T-cell (primary cell): ENCODE measurements at places on chromosomes 11 and 22. TPM values are rescaled to one million over a fixed set of nuclear protein-coding genes. Genes with fewer than 3 reads are reported as not detected.

DNA sequence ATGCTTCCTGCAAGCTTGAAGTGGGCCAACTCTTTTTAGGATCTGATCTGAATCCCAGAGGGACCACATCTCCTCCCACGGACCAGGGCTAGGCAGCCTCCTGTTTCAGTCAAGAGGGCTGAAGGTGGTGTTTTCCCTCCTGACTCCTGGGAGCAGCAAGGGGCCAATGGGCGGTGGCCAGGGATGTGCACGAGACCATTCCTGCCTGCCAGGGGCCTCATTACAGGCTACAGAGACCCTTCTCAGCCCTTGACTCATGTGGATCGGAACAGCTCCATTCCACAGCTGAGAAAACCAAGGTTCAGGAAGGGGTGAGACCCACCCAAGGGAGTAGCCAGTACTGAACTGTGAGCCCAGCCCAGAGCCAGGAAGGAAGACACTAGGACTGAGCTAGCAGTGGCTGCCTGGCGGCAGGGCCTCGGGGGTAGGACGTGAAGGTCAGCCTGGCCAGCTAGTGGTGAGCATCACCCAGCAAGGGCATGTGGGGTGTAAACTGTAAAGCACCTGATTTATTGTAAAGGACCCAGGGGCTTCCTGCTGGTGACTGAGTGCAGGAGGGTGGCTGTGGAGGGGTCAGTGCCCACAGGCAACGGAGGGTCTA lies 3.4 kb upstream of the P2RY6 start:
- no peak for DNase-seq

GRCh38 chr11:72998676-72999075 lies 143.4 kb downstream of the FCHSD2 start:
- no peak for DNase-seq

DNA sequence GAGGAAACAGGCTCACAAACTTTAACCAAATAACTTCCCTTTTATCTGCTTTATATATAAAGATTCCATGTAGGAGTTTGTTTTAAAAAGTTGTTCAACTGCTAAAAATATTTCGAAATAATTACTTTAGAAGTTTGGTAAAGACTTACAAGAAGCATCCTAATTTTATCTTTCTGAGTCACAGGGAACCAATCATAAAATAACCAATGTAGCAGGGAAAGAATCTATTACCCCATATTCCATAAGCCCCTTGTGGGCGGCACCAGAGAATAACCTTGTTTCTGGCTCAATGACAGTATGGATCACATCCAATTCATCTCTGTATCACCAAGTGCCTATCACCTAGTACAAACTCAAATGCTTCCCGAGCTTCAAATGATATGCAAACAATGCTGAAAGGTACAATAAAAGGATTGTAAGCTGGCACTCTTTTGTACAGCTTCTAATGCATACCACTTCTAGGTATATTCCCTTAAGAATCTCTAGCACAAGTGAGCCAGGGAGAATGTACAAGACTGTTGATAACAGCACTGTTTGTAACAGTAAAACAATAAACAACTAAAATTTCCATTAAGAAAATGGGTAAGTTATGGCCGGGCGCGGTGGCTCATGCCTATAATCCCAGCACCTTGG lies 158.4 kb downstream of the ATG16L2 start:
- no peak for DNase-seq

GDPD5 gene
- total RNA-seq, result 76.9 TPM
